ENCODE measurements at places on chromosomes 12 and 14.

DNA sequence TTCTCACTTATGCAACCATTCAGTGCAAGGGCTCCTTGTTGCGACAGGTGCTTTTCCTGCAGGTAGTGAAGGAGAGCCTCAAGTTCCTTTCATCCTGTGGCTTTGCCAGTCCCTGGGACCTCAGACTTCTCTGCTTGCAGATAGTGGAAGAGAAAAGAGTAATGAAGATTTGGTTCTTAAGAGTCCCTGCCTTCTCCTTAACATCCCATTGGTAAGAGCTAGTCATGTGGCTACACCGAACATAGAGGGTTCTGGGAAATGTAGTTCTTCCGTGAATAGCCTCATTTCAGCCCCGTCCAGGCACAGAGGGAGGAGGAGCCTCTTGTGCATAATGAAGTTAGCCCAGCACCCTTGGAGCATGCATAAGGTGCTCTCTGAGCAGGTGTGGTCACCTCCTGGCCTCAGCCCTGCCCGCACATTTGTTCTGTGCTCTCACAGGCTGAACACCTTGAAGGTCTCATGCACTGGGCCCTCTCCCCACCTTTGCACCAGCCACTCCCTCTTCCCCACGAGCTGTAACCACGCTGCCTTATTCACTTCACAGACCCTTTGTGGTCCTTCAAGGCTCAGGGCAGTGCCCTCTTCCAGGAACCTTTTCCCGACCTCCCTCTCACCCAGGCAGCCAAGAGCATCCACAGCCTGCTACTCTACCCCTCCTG lies 134.0 kb downstream of the BCL11B start:
- no peak for DNase-seq

DNA sequence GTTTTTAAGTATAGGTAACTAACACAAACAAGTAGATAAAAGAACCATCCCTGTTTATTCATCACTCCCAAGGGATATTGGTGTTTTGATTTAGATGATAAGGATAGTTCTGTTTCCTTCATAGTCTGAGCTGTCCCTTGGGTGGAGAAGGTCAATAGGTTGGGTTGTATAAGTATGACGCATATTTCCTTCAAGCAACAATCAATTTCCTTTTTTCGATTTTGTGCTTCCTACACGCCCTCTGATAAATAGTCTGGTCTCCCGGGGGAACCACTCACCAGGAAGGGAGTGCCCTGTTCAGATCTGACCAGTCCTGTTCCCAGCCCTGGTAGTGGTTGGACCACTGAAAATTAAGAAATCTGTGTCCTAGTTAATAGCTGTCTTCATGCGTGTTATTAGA lies 378.8 kb upstream of the FAR2 start:
- DNase-seq, result no peak

GRCh38 chr12:24909667-24910066 lies 39.2 kb downstream of the BCAT1 start:
- DNase-seq, result peak; percentile 96

DNA sequence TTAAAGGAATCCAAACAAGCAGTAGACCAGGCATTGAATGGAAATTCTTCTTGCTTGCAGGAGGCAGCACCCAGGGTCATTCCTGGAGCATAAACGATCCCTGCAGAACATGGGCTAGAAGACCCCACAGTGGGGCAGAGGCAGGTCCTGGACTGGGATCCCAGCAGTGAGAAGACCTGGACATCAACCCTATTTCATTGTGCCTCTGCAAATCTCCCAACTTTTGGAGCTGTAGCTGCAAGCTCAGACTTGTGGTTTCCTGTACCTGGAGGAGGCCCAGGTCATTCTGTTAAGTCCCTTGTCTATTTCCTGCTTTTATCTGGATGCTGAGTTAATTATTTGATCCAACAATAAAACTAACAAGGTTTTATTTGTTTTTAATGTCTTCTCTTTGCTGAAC lies 61.7 kb downstream of the CALM1 start:
- no peak for DNase-seq

DNA sequence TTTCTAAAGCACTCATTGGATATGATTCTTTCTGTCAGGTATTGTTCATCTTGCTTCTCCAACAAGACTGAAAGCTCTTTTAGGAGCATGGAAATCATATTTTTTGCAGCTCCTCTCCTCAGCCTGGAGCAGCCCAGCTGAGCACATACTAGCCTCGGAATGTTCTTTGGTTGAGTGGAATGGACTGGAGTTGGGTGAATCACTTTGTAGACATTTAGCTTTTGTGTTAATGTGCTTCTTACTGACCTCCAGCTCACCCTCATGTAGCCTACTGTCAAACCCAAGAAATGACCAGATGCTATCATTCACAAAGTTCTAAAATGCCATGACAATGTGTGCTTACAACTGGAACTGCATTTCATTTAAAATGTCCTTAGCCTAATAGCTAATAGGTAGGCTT lies 161.1 kb downstream of the NUAK1 start:
- DNase-seq, result peak; percentile 96

DNA sequence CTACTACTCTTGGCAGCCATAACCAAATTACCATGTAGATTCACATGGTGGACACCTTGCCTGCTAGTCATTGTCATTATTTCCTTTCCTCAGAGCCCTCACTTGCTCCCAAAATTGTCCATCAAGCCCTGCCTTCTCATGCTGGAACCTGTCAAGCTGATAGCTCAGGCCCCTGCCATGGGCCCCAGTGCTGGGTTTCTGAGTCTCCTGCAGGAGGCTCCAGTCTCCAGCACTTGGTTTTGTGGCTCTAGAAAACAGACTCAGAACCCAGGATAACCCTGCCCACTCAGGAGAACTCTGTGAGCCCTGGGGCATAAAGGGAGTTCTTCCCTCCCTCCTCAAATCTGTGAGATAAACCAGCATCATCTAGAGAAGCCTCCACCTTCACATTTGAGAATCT lies 10.8 kb downstream of the KRT71 start:
- DNase-seq, result no peak

- DNase-seq, result no peak
These were observed 19.1 kb downstream of the HELB start for GRCh38 chr12:66321435-66321834.

GRCh38 chr14:105913221-105913620 lies 386.8 kb downstream of the TMEM121 start:
- DNase-seq, result no peak

GRCh38 chr14:61562321-61563161 lies 132.8 kb upstream of the HIF1A start:
- peak; percentile 100 for DNase-seq

GRCh38 chr12:121209624-121210572 lies at the start of gene P2RX4:
Gene P2RX4, plus strand, starts transcription at chr12:121210129. Its CDS starts 36 bp downstream, at chr12:121210165.
- DNase-seq, result peak; percentile 69

GRCh38 chr12:39490500-39491282 lies 47.8 kb upstream of the KIF21A start:
- peak; percentile 51 for DNase-seq

DNA sequence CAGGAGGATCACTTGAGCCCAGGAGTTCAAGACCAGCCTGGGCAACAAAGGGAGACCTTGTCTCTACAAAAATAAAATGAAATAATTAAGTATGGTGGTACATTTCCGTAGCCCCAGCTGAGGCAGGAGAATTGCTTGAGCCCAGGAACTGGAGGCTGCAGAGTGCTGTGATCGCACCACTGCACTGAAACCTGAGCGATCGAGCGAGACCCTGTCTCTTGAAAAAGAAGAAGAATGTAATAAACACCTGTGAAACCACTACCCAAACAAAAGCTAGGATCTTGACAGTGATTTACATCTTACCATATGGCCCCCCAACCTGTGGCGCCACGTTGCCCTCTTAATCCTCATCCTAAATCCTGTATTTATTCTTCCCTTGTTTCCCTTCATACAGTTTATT lies 5.7 kb upstream of the DTX1 start:
- no peak for DNase-seq

DNA sequence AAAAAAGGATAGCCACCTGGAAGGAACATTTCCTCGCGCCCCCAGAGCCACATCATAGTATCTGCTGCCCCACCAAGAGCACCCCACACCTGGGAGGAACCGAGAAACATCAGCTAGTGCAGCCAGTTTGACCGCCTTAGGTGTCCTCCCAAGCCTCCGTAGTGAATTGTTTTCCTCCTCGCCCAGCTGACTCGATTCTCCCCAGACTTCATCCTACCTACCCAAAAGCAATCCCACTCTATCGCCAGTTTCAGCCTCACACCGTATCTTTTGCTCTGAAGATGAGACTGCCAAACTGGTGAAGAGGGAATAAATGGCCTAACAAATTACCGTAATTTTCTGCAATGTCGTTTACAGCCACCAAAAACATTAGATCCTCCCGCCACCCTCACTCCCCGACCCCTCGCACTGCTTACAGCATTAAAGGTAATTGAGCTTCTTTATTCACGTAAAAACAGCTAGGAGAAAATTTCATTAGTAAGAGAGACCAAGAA lies 1.2 kb upstream of the SLC11A2 start:
- DNase-seq, result no peak

- peak; percentile 83 for DNase-seq
These were observed 41.3 kb downstream of the TDG start for GRCh38 chr12:104006929-104007328.

DNA sequence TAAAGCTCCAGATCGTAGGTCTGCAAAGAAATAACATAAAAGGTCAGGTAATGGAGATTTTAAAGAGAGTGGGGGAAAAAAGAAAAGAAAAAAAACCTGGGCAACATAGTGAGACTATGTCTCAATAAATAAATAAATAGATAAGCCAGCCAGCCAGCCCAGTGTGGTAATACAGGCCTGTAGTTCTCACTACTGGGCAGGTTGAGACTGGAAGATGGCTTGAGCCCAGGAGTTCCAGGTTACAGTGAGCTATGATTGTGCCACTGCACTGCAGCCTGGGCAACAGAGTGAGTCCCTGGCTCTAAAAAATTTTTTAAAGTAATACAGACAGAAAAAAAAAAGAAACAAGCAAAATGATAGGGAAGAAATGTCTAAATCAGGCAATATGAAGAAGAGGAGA lies 43.2 kb upstream of the BBS10 start:
- no peak for DNase-seq

DNA sequence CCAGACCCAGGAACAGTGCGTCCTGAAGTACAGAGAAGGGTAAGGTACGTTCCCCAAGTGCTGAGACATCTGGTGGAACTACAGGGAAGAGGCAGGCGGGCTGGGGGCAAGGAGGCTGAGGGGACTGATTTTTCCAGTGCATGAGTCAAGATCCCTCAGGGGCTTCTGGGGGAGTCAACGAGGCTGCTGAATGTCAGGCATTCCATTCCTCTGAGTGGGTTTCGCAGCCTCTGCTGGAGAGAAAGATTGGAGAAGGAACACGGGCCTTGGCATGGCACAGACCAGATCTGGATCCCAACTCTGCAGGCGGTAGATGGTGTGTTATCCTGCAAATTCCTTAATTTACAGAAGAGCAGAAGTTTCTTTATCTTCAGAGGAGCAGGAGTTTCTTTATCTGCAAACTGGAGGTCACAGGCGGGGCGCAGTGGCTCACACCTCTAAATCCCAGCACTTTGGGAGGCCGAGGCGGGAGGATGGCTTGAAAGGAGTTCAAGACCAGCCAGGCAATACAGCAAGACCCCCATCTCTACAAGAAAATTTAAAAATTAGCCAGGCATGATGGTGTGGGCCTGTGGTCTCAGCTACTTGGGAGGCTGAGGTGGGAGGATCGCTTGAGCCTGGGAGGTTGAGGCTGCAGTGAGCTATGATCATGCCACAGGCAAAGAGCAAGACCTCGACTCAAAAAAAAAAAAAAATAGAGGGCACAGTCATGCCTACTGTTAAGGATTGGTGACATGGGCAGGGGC lies 132.6 kb upstream of the MAP1LC3B2 start:
- DNase-seq, result peak; percentile 100

DNA sequence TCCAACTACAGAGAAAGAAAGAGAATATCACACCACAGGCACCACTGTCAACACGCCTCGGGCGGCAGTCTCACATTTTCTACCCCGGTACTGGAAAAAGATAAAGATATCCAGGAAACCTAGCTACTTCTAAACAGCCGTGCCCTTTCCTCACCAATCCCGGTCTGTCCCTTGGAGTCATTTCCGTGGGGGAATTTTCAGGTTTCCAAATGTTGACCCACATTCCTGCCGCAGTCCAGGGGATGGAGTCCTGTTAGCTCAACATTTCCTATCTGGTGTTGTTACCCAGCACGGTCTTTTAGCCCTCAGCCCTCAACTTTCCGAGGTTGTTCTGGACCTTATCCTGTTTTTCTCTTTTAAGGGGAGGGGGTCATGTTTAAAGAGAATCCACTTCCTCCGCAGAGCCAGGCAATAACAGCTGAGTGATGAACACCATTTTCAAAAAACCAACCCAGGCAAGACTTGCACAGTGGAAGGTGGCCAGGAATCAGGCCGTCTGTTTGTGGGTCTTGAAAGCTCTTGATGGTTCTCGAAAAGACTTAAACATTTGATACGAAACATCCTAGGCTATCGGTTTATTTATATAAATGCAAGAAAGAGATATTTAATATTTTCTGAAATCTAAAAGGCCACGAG lies 4.6 kb downstream of the SSH1 start:
- DNase-seq, result no peak

DNA sequence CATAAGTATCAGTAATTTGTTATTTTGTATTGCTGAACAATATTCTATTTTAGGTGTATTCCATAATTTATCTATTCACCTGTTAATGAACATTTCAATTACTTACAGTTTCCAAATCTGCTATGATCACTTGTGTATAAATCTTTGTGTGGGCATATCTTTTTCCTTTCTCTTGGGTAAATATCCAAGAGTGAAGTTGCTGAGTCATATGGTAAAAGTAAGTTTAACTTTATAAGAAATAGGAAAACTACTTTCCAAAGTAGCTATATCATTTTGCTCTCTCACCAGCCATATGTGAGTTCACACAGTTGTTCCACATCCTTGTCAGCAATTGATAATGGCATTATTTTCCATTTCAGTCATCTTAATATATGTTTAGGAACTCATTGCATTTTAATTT lies 66.6 kb upstream of the KITLG start:
- DNase-seq, result no peak

GRCh38 chr12:46380022-46380796 lies 7.6 kb upstream of the SLC38A2 start:
- DNase-seq, result no peak

DNA sequence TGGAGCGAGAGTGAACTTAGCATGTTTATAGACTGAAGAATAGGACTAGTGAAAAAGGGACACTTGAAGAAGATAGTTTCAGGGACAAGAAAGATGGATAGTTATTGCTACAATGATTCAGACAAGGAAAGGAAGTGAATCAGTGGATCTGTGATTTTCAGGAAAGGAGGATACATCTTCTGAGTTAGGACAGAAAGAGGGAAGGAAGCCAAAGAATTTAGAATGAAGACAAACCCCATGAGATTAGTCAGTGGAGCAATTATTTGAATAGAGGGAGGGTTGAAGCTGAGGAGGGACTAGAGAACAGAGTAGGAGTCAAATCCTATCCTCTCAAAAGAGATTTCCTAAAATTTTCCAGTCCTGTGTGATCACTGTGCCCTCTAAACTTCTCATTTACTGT lies 282.7 kb downstream of the AKAP6 start:
- peak; percentile 95 for DNase-seq
